ENCODE measurements at places on chromosomes 6 and 20.
A peak's percentile ranks its signal among the peaks of the same experiment; 100 is the strongest.

- no peak for DNase-seq
Observed at GRCh38 chr6:38610050-38610625, 29.6 kb downstream of the BTBD9 start.

- DNase-seq, result no peak
Observed at GRCh38 chr20:10673176-10673841, 490 bp downstream of the JAG1 start.

GRCh38 chr6:19860235-19860877, 23.2 kb downstream of the ID4 start:
- no peak for DNase-seq

- DNase-seq, result no peak
Observed at GRCh38 chr6:13886949-13887348, 37.8 kb upstream of the RNF182 start.

GRCh38 chr20:50379049-50379990, 130.9 kb upstream of the PTPN1 start:
- peak; percentile 88 for DNase-seq

GRCh38 chr6:37314487-37315156, 39.2 kb upstream of the RNF8 start:
- DNase-seq, result peak; percentile 34

- DNase-seq, result no peak
Observed at GRCh38 chr6:18444111-18444510, 57.0 kb downstream of the RNF144B start.

- DNase-seq, result peak; percentile 69
Observed at GRCh38 chr6:43932259-43933147, 162.5 kb downstream of the VEGFA start.

GRCh38 chr20:37189416-37190016, 10.2 kb upstream of the MROH8 start:
- no peak for DNase-seq

- no peak for DNase-seq
Observed at GRCh38 chr20:44367746-44368145, 12.2 kb downstream of the HNF4A start.

GRCh38 chr6:108883172-108883571, 35.0 kb downstream of the ARMC2 start:
- no peak for DNase-seq

- DNase-seq, result no peak
Observed at GRCh38 chr6:4138186-4138585, 2.8 kb upstream of the ECI2 start.

DNA sequence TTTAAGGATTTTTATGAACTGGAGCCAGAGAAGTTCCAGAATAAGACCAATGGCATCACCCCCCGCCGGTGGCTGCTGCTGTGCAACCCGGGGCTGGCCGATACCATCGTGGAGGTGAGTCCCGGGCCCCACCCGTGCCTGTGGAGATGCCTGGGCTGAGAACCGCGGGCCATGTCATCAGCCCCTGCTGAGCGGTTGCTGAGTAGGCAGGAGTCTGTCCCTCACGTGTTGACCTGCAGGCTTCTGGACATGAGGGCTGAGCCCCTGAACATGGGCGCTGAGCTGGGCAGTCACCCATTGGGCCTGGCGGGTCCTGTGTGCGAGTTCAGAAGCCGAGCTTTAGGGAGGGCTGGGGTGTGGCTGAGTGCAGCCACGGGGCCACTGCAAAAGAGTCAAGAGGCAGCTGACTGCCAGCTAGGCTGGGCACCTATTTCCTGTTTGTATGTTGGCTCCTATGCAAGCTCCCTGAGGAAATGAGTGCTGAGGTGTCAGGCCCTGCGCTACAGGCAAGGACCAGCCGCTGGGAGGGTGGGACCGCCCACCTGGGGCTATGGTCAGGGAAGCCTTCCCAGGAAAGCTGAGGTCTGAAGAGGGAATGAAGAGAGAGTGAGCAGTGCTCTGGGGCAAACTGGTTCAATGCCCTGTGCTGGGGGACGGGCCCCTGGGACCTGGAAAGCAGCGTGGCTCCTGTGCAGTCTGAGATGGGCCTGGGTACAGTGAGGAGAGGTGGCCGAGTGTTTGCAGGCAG, 34.3 kb downstream of the PYGB start:
- DNase-seq, result no peak

DNA sequence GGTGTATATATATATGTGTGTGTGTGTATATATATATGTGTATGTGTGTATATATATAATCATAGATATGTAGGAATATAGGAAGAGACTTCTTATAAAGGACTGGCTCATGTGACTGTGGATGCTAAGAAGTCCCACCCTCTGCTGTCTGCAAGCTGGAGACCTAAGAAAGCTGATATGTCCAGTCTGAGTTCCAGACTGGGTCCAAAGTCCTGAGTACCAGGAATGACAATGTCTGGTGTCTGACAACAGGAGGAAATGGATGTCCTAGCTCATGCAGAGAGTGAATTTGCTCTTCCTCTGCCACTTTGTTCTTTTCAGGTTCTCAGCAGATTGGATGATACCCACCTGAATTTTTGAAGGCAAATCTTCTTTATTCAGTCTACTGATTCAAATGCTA, 7.1 kb downstream of the ALDH5A1 start:
- DNase-seq, result no peak

GRCh38 chr20:63830841-63831588, at the start of gene ZBTB46:
Gene ZBTB46, minus strand, starts transcription at chr20:63831264. Its CDS starts 40,507 bp downstream, at chr20:63790757.
- DNase-seq, result peak; percentile 55

Data from fibroblast of skin of scalp (primary cell).